Lung (tissue), 17 donors: ENCODE measurements at places on chromosomes 16 and 17.

DNA sequence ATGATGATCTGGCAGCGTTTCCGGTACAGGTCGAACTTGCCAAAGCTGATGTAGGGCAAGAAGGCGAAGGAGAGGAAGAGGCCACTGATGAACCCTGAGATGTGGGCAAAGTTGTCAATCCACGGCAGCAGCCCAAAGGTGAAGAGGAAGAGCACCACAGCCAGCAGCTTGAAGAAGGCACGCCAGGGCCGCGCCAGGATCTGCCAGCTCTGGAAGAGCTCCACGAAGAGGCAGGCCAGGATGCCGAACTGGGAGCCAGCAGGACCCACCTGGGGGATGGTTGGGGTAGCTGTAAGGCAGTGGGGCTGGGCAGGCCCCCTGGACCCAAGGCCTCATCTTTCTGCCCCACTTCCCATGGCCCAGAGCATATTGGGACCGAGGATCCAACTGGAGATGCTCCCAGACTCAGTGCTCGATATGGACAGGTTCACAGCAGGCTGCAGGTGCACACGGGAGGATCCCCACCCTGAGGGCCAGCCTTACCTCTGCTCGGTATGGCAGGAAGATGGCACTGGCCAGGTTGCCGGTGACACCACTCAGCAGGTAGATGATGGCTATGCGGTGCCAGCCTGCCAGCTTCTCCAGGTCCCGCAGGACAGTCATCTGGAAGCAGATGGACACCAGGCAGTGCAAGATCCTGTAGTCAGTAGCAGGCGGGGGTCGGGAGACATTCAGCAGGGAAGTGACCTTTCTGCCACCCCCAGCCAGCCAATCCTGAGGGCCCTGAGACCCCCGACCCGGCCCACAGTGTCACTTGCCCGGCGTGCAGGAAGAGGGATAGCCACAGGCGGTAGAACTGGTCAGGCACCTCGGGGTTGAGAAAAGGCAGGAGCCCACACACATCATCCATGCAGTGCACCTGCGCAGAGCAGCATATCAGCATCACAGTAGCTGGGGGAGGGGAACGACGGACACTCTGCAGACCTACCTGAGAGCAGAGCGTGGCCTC lies 5.1 kb downstream of the SNRNP25 start:
- no peak for DNase-seq

DNA sequence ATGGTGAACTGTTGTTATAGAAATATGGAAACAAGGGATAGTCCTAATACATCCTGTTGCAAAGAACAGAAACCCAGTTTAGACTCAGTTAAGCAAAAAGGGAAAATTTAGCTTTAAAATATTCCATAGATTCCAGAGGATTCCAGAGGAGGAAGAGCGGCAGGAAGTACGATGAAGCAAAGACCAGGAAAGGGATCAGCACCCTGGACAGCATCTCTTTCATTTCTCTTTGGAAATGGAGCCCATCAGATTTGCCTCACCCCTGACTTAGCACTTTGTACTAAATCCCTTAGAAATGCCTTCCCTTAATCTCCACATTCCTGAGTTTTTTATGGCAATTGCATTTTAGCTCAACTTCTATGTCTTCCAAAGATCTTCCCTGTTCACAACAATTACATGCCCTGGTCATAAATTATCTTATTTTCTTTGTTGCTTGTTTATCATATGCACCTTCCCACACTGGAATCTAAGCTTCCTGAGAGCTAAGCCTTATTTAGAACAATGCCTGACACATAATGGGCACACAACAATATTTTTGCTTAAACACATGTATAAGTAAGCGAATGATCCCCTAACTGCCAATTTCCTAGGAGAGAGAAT lies 150.0 kb upstream of the RBFOX1 start:
- DNase-seq = peak; percentile 34

DNA sequence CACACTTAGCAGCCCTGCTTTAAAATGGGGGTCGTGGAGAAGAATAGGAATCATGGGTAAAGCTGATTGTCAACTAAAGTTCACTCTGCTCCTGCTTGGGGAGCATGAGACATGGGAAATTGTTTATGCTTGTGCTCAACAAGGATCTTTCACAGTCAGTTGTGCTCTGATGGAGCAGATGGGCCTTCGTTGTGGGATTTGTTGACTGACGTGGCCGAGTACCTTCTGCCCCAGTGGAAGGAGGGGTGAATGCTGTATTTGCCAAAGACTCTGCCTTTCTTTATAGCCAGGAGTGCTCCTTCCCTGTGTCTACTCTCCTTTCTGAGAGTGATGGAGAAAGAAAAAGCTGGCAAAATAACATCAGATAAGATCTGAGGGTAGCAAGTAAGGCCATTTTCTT lies 11.4 kb downstream of the ARSG start:
- no peak for DNase-seq

DNA sequence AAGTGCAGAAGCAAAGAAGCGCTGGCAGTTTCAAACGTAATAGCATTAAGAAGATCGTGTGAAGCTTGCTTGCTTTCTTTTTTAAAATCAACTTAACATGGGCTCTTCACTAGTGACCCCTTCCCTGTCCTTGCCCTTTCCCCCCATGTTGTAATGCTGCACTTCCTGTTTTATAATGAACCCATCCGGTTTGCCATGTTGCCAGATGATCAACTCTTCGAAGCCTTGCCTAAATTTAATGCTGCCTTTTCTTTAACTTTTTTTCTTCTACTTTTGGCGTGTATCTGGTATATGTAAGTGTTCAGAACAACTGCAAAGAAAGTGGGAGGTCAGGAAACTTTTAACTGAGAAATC lies 17.4 kb upstream of the RAB11FIP4 start:
- no peak for DNase-seq

- DNase-seq = no peak
Observed at GRCh38 chr17:44707755-44708400, 587 bp upstream of the DBF4B start.

DNA sequence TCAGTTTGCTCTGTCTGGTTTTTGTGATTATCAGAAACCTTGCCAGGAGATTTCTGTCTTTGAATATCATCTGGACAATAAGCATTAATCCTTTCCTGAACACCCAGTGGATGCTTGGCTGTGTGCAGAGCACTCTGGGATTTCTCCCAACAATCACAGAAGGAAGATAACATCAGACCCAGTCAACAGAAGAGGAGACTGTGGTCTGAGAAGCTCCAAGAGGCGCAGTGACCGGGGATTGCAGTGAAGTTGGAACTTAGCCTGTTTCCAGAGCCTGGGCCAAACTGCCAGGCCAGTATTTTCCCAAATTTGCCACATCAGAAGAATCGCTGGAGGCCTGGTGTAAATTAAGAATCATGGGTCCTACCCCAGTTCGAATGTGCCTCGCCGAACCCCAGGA lies 264.7 kb downstream of the C16orf95 start:
- no peak for DNase-seq

GRCh38 chr16:14564861-14565687 lies 65.0 kb downstream of the PARN start:
- DNase-seq = peak; percentile 40
